ENCODE measurements at places on chromosomes 7 and 10.

DNA sequence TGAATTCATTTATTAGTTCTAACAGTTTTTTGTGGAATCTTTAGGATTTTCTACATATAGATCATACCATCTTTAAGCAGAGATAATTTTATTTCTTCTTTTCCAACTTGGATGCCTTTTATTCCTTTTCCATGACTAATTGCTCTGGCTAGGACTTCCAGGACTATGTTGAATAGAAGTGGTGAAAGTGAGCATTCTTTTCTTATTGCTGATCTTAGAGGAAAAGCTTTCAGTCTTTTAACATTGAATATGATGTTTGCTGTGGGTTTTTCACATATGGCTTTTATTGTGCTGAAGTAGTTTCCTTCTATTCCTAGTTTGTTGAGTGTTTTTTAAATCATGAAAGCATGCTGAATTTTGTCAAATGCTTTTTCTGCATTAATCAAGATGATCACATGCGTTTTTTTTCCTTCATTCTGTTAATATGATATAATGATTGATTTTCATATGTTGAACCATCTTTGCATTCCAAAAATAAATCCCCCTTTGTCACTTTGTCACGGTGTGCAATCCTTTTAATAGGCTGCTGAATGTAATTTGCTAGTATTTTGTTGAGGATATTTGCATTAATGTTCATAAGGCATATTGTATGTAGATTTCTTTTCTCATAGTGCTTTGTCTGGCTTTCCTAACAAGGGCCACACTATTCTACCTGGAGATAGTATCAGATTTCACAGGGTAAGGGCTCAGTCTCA, 92.9 kb downstream of the ZNF467 start:
- DNase-seq, result no peak

- DNase-seq, result no peak
Observed at GRCh38 chr10:117718986-117719920, 176.7 kb downstream of the EMX2 start.

DNA sequence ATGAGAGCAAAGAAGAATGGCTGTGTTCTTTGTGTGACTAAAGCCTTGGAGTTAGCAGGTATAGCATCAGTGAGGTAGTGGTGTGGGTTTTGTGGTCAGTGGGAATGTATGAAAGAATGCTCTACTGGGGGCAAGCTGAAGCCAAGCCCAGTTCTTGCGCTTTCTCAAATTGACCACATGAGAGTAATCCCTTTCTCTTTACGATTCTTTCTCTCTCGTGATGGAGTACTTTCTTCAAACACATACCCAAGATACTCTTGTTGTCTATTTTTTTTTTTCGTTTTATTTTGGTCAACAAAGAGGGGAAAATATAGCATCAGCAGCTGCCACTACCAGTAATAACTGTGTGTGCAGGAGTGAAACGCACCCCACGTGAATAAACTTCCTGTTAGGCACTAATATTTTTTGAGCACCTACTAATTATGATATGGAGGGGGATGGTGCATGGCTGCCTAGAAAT, 8.4 kb upstream of the PANK1 start:
- DNase-seq, result peak; percentile 45

GRCh38 chr7:88216276-88216675, 3.6 kb downstream of the SRI start:
- DNase-seq, result no peak

- DNase-seq, result peak; percentile 86
Observed at GRCh38 chr10:117167789-117168674, 29.3 kb upstream of the KCNK18 start.

DNA sequence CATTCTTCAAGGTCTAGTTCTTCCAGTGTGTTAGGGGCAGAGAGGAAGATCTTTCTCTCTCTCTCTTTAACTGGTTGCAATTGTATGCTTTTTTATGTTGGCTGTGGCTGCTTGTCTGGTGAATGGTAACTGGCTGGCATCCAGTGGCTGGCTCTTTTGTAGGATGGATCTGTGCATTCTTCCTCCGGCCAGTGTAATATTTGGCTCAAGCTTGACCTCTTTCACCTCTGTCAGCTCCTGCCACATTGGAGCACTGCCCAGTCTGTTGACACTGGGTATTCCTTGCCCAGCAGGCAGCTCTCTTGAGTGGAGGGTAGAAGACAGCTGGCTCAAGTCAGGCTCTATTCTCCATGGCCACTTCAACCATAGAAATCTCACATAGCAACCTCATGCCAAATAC, 528.3 kb downstream of the PHTF2 start:
- no peak for DNase-seq

- no peak for DNase-seq
Observed at GRCh38 chr7:12357508-12357907, 46.2 kb downstream of the VWDE start.

DNA sequence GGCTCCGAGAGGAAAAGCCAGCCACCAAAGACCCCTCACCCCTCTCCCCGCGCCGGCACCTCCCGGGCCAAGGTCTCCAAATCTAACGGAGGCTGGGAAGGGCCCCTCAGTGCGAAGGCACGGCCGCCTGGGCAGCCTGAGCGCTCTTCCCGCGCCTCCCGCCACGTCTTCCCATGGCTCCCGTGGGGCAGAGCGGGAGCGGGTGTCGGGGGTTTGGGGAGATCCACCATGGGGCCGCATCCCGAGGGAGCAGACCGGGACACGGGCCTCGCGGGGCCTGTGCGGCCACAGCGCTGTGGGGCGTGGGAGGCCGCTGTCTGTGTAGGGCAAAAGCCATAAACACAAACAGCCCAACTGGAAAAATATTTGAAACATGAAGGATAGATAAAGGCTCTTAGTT, 22.4 kb downstream of the GPER1 start:
- DNase-seq, result no peak

DNA sequence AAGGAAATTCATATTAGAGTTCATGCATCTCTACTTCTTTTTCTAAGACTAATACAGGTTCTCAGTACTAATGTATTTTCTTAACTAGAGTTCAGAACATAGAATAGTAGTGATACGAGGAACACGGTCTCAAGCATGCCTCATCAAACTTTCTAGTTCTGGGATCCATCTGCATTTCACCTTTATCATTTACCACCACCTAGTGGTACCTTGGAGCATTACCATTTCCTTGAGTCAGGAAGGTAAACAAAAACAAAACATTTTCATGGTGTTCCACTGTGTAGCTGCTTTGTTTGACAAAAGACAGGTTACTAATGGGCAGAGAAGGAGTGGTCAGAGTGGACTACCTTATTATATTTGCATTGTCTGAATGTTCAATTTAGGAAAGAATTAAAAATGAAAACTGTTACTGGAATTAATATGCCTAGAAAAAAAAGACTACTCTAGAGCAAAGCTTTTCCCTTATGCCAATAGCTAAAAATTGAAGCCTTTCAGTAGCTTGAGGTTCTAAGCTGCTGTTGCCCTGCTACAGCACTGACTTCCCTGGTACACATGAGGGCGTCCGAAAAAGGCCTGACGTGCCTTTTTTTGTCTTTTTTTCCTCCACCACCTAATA, 44.5 kb downstream of the STARD3NL start:
- DNase-seq, result peak; percentile 21

- no peak for DNase-seq
Observed at GRCh38 chr10:3977761-3978160, 192.8 kb upstream of the KLF6 start.

DNA sequence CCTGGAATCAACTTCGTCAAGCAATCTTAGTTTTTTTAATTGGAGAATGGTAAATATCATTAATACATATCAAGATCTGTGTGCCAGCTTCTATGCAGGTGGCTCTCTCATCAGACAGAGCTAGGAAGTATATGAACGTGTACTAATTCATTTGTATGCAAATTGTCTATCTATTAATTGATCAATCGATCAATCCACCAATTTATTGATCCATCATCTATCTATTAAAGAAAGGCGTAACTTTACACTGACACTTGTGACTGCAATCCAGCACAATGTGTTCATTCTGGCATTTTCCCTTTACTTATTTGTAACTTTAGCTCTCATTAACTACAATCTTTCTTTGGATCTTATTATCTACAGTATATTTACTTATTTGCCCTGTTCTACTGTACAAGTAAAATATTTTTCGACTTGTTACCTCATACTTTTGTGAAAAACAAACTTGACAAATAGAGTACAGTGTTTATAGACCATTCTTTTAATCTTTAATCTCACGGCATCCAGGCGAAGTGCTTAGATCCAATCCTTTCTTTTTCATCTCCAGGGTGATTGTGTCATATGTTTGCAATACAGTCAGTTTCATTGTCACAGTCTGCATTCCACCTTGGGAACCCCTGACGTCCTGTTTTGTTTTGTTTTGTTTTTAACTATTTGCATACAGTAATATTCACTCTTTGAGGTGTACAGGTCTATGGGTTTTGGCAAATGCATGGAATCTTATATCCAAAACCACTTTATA, 22.0 kb upstream of the GHRHR start:
- no peak for DNase-seq

DNA sequence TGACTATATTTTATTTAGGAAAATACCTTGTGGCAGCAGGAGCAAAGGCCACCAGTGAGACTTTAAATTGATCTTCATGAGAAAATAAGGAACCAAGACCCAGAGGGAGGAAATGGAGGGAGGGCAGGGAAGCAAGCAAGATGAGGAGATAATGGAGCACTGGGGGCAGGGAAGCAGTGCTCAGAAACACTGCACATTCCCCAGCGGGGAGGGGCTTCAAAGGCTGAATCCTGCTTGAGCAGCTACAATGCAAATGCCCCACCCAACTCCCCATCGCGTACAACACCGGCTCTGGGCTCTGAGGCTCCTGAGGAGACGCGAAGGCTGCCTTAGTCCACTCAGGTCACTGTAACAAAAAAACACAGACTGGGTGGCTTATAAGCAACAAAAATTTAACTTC, 503.8 kb downstream of the GRID1 start:
- no peak for DNase-seq

- no peak for DNase-seq
Observed at GRCh38 chr10:4121502-4122380, 336.7 kb upstream of the KLF6 start.

- no peak for DNase-seq
Observed at GRCh38 chr10:117254774-117255735, 14.1 kb downstream of the SLC18A2 start.

DNA sequence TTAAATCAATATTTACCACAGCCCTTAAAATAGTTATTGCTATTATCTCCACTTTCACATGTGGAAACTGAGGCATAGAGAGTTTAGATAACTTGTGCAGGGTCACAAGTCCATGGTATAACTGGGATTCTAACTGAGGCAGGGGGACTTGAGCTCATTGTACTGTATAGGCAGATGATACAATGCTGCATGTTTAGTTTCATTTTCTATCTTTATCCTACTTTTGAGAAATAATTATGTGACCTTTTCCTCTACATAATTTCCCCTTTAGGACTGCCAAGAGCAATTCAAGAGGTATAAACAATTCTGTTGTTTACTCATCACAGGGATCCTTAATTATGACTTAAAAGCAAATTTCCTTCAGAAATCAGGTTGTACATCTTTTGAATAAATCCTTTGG, 193.1 kb downstream of the SUGCT start:
- DNase-seq, result no peak

- DNase-seq, result no peak
Observed at GRCh38 chr10:110737886-110738634, 93.9 kb downstream of the RBM20 start.

DNA sequence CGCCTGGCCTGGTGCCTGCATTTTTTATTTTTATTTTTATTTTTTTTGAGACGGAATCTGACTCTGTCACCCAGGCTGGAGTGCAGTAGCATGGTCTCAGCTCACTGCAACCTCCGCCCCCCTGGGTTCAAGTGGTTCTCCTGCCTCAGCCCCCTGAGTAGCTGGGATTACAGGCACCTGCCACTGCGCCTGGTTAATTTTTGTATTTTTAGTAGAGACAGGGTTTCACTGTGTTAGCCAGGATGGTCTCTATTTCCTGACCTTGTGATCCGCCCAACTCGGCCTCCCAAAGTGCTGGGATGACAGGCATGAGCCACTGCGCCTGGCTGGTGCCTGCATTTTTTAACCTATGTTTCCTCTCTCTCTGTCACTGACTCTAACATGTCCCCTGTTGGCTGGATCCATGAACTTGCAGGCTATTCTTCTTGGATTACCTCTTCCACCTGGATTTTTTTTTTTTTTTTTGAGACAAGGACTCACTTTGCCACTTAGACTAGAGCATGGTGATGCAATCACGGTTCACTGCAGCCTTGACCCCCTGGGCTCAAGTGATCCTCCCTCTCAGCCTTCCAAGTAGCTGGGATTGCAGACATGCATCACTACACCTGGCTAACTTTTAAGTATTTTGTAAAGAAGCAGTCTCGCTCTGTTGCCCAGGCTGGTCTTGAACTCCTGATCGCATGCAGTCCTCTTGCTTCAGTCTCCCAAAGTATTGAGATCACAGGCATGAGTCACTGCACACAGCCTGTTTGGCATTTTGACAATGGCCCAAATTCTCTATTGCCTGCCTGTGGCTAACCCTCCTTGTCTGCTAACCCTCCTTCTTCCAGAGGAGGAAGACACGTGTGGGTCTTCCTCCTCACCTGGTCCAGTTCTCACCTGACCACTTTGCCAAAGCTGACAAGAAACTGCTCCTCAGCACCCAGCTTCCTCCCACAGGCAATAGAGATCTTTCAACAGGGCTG, 23.0 kb upstream of the PRPF18 start:
- DNase-seq, result no peak

DNA sequence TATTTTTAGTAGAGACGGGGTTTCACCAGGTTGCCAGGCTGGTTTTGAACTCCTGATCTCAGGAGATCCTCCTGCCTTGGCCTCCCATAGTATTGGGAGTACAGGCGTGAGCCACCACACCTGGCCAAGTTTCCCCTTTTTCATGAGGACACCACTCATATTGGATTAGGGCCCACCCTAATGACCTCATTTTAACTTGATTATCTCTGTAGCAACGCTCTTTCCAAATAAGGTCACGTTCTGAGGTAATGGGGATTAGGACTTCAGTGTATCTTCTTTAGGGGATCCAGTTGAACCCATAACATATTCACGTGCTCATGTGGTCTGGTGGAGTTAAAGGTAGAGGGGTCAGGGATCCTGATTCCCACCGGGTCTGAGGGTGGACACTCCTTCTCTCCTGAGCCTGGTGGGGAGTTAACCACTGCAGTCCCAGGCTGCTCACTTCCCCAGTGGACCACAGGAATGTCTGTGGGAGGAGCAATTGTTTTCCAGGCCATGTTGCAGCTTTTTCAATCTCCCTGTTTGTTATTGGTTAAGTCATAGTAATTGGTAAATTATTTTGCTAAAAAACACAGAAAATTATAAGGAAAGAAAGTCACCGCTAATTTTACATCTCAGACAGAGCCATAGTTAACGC, 130.5 kb downstream of the GRK5 start:
- peak; percentile 72 for DNase-seq

DNA sequence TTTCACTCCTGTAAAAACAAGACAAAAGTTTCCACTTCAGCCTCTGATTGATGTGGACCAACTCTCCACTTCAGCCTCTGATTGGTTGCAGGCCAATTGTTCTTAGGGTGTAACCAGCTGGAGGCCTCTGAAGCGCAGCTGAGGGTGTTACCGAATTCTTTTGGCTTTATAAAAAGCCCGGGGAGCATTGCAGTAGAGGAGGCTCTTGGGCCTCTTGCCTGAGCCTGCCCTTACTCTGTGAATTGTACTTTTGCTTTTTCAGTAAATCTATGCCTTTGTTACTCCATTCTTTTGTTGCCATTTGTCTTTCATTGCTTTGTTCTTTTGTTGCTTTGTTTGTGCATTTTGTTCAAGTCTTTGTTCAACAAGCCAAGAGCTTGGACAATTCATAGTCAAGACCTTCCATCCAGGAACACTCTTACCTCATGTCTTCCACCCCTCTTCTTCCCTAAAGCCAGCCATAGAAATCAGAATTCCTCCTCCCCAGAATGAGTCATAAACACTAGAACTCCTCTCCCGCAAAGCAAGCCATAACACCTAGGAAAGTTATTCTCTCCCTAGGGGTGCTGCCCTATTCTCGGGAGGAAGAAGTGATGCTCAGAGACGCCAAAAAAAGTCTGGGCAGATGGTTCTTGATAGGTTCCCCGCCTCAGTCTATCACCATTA, 53.5 kb upstream of the ARMC3 start:
- DNase-seq, result no peak

- peak; percentile 22 for DNase-seq
Observed at GRCh38 chr10:92914478-92915325, 66.4 kb downstream of the EXOC6 start.
